ENCODE measurements at places on chromosomes 2 and 18. TPM values are rescaled to one million over a fixed set of nuclear protein-coding genes. Genes with fewer than 3 reads are reported as not detected.

- DNase-seq, result no peak
Measured at GRCh38 chr2:103009871-103010270, 248.0 kb downstream of the TMEM182 start.

DNA sequence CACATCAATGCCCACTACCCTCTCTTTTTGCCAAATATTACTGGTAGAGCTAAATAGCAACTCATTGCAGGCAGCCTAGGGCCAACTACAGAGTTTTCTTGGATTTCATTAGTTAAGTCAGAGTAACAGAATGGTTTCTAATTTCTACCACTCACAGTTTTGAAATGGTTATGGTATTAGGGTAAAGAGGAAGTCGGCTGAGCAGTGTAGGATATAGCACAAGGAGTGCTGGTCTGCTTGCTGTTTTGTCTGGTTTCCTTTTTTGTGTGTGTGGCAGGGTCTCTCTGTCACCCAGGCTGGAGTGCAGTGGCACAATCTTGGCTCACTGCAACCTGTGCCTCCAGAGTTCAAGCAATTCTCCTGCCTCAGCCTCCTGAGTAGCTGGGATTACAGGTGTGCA is 289.2 kb upstream of the CCDC68 start:
- no peak for DNase-seq

DNA sequence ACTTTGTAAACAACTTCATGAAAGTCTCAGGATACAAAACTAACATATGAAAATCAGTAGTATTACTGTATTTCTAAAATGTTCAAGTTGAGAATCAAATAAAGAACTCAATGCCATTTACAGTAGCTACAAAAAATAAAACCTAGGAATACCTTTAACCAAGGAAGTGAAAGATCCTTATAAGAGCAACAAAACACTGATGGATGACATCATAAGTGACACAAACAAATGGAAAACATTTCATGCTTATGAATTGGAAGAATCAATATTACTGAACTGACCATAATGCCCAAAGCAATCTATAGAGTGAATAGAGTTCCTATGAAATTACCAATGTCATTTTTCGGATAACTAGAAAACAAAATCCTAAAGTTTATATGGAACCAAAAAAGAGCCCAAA is 1038.1 kb downstream of the SUCLG1 start:
- no peak for DNase-seq

DNA sequence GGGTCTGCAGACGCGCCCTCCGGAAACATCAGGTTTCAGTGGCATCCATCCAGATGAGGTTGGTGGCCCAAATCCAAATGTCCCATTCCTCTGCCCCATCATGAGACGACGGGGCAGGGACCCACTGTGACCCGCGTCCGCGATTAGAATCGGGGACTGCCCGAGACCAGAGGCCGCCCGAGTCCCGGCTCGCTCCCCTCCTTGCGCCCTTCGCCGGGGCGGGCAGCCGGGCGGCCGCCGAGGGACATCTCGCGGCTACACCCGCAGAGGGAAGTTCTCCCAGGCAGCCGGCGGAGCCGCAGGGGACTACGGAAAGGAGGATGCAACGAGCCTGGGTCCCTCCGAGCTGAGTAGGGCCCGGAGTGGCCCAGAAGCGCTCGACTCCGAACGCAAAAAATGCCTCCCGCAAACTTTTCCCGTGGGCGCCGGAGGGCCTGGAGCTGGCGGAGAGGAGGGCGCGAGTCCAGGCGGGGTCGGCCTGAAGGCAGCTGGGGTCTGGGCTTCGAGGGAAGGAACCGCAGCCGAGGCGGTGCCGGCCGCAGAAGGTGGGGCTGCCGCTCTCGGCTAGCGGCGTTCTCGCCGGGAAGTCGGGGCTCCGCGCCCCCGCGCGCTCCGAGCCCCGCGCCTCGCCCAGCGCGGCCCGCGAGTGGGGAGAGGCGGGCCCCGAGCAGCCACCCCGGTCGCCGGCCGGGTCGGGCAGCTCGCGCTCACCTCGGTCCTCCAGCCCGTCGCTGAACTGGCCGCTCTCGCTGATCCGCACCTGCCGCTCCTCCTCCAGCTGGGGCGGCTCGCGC is 580 bp downstream of the TMEM163 start:
- no peak for DNase-seq

Gene SCLY
- 32.9 TPM for polyA plus RNA-seq
